ENCODE measurements at places on chromosomes 7 and 10.

DNA sequence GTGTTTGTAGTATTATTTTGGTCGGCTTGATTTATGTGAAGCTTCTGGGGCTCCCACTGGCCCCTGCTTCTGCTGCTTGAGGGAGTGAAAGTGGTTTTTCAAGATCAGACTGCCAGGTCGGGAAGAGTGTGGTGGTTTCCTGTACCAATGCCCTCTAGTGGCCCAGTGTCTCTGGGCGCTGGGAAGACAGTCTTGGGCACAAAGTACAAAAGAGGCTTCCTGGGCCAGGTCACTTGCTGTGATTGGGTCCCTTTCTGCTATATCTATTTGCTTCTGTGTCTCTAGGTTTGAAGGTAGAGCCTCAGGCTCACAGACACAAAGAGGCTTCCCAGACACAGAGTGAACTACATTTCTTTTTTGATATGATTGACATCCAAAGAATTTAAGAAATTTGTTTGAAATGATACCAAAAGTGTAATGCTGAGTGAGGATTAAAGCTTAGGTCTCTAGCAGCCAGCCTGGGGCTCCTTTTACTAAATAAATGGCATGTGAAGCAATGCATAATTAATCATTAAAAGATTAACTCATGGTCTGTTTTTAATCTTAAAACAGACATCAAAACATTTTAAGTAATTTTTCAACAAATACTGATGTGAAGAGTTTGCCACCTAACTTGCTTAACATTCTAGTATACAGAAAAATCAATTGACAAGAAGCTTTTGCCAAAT lies 36.3 kb downstream of the ABCB1 start:
- peak; percentile 14 for DNase-seq

DNA sequence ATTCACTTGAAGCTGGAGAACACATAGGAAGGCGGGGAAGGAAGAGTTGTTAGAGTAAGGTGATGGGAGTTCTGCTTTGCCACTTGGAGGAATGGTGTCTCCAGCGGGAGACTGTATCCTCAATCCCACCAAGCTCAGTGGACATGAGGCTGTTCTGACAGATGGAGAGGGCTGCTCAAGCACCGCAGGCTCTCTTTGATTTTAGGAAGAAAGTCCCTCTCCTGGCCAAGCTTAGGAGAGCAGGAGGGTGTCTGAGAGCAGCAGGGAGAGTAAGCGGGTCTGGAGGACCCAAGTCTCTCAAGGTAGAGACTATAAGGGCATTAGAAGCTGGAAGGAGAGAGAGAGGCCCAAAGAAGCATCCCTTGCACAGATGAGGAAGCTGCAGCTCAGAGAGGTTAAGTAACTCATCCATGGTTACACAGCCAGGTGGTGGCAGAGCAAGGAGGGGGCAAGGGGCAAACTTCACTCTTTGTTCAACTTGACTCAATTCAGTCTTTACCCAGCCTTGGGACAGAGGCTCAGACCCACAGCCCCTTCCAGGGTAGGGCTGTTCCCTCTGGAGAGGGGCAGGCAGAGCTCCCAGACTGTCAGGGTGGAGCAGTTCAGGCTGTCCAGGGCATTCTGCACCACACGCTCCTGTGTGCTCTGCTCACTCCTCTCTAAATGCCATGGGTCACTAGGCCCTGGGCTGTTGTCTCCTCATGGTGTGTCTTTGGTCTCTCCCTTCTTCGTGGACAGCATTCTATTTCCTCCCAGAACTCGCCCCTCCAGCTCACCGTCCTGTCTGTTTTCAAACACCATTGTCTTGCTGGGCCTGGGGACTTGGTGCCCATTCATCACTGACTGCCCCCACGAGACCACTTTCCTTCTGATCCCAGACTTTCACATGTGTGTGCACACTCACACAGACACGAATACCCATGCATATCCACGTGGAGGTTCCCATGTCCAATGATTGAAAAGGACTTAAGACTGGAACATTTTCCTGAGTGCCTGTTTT lies 8.9 kb downstream of the CHAT start:
- DNase-seq, result no peak

DNA sequence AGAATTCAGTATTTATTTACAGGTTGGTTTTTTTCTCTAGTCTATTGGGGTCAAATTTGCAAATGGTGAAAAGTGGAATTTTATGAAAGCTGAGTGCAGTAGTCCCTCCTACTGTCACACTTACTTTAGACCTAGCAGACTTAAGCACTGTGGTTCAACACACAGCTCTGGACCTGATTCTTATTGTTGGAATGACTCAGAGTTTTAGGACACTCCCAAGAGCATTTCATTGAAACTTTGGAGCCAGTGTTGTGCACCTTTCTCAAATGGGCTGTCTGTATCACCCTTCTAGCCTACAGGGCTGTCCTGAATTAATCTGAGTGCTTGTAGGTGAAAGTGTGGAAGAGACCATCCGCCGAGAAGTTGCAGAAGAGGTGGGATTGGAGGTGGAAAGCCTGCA lies 16.1 kb downstream of the NUDT13 start:
- no peak for DNase-seq

DNA sequence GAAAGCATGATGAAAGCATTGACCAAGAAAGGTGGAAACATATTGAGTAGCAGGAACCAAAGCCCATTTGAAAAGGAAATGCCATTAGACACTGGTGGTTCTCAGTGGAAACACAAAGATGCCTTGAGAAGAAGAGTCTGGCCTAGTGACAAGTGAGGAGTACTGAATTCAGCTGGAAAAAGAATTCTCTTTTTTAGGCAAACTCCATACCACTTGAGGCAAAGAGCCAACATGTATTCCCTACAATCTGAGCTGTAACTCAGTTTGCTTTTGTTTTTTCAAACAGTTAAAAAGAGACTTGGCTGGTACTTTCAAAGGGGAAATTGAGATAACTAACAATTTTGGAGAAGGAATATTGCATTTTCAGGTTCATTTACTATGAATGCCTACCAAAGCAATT lies 624.0 kb downstream of the NRG3 start:
- no peak for DNase-seq

GRCh38 chr10:59903871-59904270 lies 2.5 kb downstream of the CCDC6 start:
- peak; percentile 21 for DNase-seq

GRCh38 chr7:99290980-99291607 lies 18.5 kb downstream of the MYH16 start:
- no peak for DNase-seq

- peak; percentile 88 for DNase-seq
These were observed at the start of gene DNAAF5 for GRCh38 chr7:726084-726853. TSS of gene DNAAF5 (plus strand) at chr7:726699. CDS start at chr7:726721, 22 bp downstream.

GRCh38 chr10:75972491-75973276 lies 541.3 kb downstream of the LRMDA start:
- DNase-seq, result peak; percentile 70

GRCh38 chr7:123211545-123211944 lies 11.8 kb upstream of the SLC13A1 start:
- DNase-seq, result no peak

GRCh38 chr7:22611758-22612079 lies 111.7 kb upstream of the STEAP1B start:
- no peak for DNase-seq

GRCh38 chr10:119817991-119818888 lies 54.4 kb downstream of the MCMBP start:
- DNase-seq, result peak; percentile 83

DNA sequence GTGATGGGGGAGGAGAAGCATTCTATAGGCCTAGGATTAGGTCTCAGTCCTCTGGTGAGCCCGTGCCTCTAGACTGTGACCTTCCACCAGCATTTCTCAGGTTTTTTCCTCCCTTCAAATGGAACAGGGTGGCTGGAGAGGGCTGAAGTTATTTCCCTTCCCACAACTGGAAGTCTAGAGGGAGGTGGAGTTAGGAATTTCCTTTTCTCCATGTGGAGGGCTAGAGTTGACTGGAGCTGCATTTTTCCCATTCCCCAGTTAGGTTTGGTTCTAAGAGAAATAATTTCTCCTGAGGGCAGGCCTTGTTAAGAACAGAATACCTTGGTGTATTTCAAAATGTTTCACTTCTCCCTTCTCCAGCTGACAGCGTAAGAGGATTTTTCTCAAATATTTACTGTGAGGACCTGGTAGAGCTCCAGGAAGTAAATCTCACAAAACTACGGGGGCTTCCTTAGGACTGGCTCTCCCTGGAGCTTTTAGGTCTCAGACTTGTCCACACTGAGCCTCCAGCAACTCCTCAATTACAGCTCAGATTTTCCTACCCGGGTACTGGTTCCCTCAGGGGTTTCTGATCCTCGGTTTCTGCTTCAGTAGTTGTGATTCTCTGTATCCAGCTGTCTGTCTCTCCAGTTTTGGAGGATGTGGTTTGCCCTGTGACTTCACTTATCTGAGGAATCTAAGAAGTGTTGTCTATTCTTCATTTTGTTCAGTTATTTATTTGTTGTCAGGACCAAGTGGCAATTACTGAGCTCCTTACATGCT lies 6.0 kb upstream of the REEP3 start:
- peak; percentile 64 for DNase-seq

DNA sequence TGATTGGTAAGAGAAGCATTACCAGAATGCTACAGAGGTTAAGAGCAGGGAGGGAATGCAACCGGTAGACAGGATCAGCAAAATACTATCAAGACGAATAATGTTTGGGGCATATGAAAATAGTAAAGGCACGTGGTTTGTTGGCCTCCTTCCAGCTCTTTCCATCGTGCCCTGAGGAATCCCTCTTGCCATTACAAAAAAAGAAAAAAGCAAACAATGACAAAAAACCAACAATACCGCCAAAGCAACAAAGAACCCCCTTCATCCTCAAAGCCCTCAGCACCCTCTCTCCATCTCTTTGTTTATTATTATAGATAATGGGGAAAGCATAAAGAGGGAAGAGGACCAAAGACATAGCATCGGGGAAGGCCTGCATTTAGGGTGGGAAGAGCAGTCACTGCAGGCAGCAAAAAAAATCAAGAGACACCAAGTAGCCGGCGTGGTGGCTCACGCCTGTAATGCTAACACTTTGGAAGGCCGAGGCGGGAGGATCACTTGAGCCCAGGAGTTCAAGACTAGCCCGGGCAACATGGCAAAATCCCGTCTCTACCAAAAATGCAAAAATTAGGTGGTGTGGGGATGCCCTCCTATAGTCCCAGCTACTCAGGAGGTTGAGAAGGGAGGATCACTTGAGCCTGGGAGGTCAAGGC lies 78.0 kb downstream of the HIP1 start:
- no peak for DNase-seq

GRCh38 chr7:123665157-123665556 lies 9.5 kb downstream of the LMOD2 start:
- DNase-seq, result no peak

DNA sequence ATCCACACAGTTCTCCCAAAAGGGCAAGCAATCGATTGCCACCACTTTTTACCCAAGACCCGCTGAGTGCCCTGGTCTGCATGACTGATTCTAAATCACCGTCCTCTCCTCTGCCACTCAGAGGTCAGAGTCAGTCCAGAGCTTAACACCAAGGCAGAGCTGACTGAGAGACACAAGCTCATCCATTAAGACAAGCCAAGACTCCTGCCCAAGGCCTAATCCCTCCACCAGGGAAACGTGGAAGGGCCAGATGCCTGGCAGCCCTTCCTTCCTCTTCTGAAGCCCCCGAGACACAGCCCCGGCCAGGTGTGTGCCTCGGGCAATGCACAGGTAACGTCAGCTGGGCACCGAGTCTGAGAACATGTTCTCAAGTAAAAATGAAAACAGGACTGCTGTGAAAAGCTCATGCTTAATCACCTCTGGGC lies 51.7 kb downstream of the DIP2C start:
- no peak for DNase-seq

GRCh38 chr10:114624951-114625780 lies 32.9 kb downstream of the ABLIM1 start:
- peak; percentile 36 for DNase-seq

DNA sequence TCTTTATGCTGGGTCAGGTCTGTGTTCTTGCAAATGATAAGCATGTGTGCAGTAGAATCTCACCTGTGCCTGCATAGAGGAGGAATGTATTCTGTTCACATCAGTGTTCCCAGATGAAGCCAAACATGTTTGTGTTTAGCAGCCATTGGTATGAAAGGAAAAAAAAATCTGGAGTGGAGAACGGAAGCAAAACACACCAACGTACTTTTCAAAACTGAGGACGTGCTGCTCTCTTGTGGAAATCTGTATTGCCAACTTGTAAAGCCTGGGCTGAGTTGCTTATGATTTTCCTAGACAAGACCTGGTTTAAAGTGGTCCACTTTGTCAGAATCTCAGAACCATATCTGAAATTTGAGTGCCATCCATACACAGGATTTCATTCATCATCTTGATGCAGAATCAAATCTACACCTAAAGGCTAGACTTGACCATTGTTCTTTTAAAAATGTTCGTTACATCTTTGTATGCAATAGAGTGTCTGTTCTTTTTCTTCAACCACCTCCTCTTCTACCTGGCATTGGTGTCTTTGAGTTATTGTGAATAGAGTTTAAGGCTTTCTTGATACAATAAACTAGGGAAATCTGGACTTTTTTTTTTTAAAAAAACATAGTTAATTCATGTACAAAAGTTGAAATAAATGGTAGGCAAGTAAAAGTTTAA lies 367.7 kb downstream of the PHF14 start:
- peak; percentile 38 for DNase-seq

GRCh38 chr10:114967071-114967470 lies 29.1 kb downstream of the TRUB1 start:
- DNase-seq, result no peak

GRCh38 chr10:42988517-42989395 lies 88.1 kb upstream of the RET start:
- no peak for DNase-seq

DNA sequence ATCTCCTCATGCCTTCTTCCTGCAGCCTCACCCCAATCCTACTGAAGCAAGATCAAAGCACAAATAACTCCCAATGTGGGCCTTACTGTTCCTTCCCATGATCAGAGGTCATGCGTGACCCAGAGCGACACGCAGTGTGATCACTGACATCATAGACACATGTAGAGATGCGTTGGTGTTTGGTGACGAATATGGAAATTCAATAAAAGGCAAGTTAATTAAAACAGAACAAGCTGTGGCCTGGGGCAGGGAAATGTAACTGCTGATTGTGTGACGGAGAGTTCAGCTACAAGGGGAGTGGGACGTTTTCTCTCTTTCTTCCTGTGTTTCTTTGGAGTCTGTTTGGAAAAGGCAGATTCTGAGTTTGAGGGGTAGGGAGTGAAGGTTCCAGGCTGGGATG lies 34.8 kb upstream of the CARD11 start:
- no peak for DNase-seq

DNA sequence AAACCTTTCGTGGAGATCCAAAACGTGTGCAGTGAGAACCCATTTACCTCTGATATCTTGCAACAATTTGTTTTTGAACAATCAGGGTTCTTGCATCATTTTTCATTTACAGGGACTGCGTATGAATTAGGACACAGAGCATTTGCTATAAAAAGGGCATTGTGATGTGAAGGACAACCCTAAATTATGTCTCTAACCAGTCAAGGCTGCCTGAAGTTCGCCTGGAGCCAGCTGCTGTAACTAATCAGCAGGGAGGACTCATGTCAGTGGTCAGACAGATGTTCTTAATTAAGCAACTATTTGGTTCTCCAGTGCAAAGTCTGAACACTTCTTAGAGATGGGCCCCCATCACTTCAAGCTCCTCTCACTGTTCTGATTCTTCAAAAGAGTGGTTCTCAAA lies 674.8 kb downstream of the KCNMA1 start:
- DNase-seq, result peak; percentile 67
